ENCODE measurements at places on chromosomes 3 and 15. TPM values are rescaled to one million over a fixed set of nuclear protein-coding genes. Genes with fewer than 3 reads are reported as not detected.

Gene ZNF80
- total RNA-seq = 0.04 TPM

Gene ADAMTS7
- 4.5 TPM for total RNA-seq

Gene TMEM40
- 0.25 TPM for total RNA-seq

Gene GCNT3
- total RNA-seq = 125 TPM

Gene ACAN
- 1.2 TPM for total RNA-seq

Gene SERPINI1
- total RNA-seq = 2.4 TPM
